ENCODE measurements at places on chromosomes 13 and 19.

GRCh38 chr19:6288737-6289136 lies 9.0 kb upstream of the MLLT1 start:
- no peak for DNase-seq

DNA sequence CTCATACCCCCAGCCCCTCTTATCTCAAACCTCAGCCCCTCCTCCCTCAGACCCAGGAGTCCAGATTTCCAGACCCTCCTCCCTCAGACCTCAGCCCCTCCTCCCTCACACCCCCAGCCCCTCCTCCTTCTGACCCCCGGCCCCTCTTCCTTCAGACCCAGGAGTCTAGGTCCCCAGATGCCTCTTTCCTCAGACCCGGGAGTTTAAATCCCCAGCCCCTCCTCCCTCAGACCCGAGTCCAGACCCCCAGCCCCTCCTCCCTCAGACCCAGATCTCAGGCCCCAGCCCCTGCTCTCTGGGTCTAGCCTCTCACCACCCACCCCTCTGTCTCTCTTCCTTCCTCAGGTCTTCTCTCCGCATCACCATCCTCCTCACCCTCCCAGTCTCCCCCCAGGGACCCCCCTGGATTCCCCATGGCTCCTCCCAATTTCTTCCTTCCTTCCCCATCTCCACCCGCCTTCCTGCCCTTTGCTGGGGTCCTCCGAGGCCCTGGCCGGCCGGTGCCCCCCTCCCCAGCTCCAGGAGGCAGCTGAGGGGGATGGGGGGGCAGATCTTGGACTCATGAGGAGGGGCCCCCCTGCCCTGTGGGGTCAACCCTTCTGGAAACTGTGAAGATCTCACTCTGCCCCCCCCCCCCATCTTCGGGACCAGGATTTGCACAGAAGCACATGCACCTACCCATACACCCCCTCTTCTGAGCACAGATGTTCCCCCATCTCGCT lies 10.7 kb downstream of the BCL3 start:
- DNase-seq: no peak

- no peak for DNase-seq
Observed at GRCh38 chr13:45773236-45773635, 71.1 kb downstream of the CBY2 start.

- DNase-seq: no peak
Observed at GRCh38 chr19:2800506-2800905, 15.2 kb downstream of the THOP1 start.
